Left renal cortex interstitium (tissue), 4 donors: ENCODE measurements at places on chromosomes 12 and 14.

GRCh38 chr14:43697003-43697402 is 810.1 kb downstream of the FSCB start:
- no peak for DNase-seq

- no peak for DNase-seq
These were observed 46.6 kb upstream of the PAPOLA start for GRCh38 chr14:96455588-96455987.

GRCh38 chr12:57149245-57149900 is 2.0 kb upstream of the LRP1-AS start:
- DNase-seq = no peak

GRCh38 chr12:43038991-43039390 is 449.4 kb upstream of the PRICKLE1 start:
- DNase-seq = no peak

- DNase-seq = peak; percentile 51
These were observed 565 bp downstream of the CEP83 start for GRCh38 chr12:94458877-94459727.

DNA sequence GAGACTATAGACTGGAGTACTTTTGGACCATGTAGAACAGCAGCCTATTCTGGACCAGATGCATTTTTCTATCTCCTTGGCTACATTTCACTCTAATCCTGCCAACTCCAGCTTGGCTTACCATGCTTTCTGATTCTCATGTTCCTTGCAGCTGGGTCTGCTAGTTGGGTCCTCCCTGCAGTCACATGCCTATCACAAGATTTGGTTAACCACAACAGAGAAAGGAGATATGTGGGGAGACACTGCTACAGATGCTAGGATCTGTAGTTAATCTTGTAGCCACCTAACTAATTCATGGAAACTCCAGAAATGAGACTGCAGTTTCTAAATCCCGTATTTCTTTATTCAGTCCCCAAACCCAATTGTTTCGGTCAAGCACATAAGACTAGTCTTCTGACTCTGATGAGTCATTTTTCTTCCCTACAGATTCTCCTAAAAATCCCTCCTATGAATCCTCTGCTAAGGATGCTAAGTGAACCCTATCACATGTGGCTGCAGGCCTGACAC is 410.6 kb downstream of the DAD1 start:
- DNase-seq = no peak

- no peak for DNase-seq
These were observed 15.7 kb downstream of the NUBPL start for GRCh38 chr14:31576949-31577348.

DNA sequence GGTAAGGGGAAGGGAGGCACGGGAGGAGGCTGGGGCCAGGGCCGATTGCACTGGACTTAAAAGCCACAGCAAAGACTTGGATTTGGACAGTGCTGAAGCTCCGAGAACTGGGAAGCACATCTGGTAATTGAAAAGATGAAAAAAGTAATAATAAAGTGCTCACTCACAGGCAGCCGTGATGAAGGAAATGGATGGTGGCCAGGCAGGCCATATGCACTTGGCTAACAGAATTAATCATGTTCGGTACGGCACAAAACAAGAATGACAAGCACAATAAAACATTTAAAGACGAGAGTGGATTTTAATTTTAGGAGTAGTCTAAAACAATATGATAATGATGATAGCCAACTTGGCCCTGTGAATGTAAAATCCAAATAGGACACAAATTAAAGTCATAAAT is 154.3 kb downstream of the VRK1 start:
- no peak for DNase-seq

DNA sequence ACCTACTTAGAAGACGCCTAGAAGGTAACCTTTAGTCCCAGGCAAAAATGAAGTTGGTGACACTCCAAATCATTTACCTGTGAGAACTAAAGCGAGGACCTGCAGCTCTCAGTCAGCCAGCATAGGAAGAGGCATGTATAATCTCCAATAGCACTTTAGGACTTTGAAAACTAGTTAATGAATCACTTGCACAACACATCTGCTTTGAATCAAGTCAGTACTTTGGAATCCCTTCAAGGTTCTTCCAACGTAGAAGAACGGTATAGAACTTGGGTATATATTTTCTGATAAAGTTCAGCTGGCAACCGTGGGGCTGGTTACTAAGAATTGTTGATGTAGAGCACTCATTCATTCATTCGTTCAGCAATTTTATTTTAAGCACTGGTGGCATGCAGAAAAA is 251.9 kb downstream of the TMEM132D start:
- no peak for DNase-seq

- DNase-seq = no peak
These were observed 413 bp upstream of the TUBA1C start for GRCh38 chr12:49264466-49264872.

GRCh38 chr12:66197495-66197921 is 8.5 kb downstream of the IRAK3 start:
- DNase-seq = no peak

DNA sequence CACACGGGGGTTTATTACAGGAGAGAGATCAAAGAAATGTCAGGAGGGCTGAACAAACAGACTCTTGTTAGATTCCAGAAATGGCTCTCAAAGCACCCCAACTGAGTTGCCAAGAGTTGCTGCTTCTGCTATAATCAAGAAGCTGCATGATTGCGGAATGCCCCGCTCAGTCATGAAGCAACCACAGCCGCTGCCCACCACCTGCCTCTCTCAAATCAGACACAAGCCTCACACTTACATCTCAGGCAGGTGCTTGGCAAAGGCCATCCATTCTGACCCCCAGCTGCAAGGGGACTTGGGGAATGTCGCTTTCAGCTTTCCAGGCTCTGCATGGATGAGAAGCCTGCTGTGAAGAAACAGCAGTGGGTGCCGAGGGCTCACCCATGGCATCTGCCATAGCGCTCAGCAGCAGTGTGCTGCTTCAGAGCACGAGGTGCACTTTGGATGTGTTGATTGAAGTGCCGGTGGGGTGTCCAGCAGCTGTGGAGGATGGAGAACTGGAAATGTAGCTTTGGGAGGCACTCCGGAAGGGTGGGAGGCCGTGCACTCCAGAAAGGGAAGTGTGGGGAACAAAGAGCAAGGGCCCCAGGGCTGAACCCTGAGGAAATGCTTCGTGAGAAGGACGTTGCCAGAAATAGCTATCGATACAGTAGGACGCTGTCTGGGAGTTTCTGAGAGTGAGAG is 37.7 kb downstream of the LRRC74A start:
- no peak for DNase-seq

- DNase-seq = no peak
These were observed 638.3 kb upstream of the TBX3 start for GRCh38 chr12:115322275-115322674.

GRCh38 chr14:53663709-53664108 is 292.9 kb downstream of the BMP4 start:
- no peak for DNase-seq

DNA sequence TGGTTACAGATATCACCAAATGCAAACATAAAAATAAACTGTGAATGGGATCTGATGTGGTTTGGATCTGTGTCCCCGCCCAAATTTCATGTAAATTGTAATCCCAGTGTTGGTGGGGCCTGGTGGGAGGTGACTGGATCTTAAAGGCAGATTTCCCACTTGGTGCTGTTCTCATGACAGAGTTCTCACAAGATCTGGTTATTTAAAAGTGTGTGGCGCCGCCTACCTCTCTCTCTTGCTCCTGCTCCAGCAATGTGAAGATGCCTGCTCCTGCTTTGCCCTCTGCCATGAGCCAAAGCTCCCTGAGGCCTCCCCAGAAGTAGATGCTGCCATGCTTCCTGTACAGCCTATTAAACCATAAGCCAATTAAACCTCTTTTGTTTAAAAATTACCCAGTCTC is 47.8 kb downstream of the SLC25A21 start:
- DNase-seq = no peak

DNA sequence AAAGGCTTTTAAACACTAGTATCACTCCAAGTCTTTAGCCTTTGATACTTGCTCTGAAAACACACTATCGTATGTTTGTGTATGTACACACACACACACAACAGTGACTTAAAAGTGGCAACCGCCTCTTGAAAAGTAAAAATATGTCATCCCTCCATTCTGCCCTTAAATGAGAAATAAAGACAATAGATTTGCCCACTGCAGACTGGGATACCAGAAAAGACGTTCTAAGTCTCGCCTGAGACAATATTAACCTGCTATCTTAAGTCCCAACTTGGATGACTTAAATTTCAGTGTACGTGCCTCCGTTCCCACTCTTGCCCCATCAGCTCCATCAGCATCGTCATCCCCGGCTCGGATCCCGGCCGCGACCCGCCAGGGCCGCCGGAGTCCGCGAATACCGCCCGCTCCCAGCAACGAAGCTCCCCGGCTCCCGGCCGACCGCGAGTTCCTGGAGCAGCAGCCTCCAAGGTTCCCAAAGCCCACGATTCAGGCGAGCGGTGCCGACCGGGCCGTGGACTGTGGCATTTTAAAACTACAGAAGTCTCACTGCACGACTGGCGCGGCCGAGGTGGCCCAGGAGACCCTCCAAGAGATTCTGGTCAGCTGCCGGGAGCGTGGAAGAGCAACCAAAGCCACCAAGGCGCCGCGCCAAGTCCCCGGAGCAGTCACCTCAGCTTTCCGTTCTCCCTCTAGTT is 2.8 kb upstream of the ARID2 start:
- DNase-seq = no peak

GRCh38 chr12:56220611-56221231 is 1.0 kb downstream of the RNF41 start:
- DNase-seq = no peak

GRCh38 chr12:43148691-43149090 is 403.3 kb downstream of the ADAMTS20 start:
- DNase-seq = no peak

DNA sequence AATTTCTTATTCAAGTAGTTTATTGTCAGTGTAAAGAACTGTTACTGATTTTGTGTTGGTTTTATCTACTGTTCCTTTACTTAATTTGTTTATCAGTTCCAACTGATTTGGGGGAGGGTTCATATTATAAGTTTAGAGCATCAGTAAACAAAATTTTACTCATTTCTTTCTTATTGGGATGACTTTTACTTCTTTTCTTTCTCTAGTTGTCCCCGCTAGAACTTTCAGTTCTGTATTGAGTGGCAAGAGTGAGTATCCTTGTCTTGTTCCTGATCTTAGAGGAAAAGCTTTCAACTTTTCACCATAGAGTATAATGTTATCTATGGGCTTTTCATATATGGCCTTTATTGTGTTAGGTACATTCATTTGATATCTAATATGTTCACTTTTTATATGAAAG is 584.1 kb downstream of the LRFN5 start:
- DNase-seq = no peak

DNA sequence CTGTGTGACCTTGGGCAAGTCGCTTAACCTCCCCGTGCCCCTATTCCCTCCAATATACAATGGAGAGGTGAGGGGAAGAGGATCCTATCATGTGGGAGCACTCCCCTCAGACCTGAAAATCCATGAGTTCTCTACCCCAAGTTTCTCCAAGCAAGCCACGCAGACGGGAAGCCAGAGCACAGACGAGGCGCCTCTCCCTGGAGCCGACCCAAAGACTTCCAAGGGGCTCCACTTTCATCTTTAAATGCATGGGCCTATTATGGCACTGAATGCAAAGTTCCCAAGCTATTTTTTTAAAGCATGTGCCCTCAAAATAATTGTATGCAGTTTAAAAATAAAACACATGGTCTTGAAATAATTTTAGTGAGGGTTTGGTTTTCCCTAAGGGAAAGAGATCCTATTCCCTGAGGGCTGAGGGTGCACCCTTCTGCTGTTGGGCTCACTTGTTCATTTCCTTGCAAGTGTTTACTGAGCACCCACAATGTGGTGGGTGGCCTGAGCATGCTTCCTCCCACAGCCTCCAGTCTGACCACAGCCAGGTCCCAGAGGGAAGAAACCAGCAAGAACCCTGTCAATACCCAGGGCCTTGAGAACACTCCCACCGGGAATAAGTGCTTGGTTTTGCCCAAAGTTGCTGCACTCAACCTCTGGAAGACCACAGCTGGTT is 14.6 kb downstream of the CMKLR1 start:
- no peak for DNase-seq

DNA sequence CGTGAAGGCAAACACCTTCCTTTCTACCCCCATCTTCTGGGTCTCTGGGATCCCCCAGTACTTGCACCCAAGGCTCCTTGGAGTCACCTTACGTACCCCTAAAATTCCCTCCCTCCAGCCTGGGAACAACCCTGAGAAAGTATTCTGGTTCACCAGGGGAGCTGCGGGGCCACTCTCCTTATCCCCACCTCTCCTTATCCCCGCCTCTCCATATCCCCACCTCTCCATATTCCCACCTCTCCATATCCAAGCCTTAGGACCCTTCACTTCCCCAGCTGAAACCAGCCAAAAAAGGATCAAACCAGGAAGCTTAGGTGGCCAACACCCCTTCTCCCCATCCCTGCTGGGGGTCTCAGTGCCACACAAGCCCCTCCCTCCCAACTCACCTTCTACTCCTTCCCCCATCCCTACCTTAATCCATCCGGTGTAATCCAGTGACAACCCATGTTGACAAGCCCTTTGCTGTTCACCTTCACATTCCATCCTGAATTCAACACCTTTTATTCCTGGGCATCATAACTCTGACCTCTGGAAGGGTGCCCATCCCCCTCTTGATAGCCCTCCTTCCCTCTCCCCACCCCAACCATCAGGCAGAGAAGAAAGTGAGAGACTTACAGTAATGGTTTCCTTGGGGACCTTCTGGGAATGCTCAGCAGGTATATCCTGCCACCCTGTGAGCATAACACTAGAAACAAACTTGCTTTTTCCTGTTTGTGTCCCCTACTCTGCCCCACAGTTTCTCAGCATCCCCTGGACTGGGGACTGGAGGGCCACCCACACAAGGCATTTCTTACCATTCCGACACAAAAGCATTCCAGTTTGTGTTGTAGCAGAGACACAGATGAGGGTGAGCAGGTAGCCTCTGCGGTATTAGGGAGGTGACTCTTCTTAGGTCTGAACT is 1.6 kb upstream of the MSI1 start:
- DNase-seq = no peak

- DNase-seq = no peak
These were observed 21.3 kb downstream of the GPRC5A start for GRCh38 chr12:12912711-12913110.

GRCh38 chr12:31659087-31659942 is at the start of gene ETFBKMT:
ETFBKMT (plus strand) TSS chr12:31659688; CDS start chr12:31661954, 2,266 bp downstream.
- peak; percentile 85 for DNase-seq

GRCh38 chr14:24309538-24310264 is at the start of gene LTB4R2:
LTB4R2 (plus strand) TSS chr14:24310140; CDS start chr14:24310665, 525 bp downstream.
- DNase-seq = no peak

- no peak for DNase-seq
These were observed 52.5 kb downstream of the KANSL2 start for GRCh38 chr12:48629541-48629940.

DNA sequence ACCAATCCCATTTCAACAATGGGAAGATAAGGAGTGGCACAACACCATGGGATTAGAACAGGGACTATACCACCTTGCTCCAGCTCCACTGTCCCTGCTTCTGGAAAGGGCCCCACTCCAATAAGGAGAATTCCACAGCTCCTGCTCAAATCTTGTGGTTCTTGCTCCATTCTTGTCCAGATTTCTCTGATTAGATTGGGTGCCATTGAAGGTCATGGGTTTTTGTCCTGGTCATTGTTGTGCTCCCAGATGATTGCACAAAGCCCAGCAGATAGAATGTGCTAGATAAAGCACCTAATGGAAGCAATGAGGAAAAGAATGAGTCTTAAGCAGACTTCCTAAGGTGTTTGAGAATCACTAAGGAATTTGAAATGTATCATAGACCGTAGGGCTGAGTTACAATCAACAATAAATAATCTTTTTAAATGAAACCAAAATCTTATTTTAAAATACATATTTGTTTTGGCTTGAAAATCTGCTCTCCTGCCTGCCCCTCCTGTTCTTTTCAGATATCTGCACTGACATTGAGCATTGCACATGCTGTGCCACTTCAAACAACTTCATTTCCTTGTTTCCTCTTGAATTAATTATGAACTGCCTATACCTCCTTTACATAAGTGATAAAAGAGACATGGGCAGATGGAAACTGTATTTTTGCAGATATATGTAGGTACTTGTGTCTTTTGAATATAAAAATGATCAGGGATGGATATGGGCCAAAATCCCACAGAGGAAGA is 115.9 kb downstream of the FGD4 start:
- DNase-seq = no peak
